ENCODE measurements at places on chromosomes 2 and 18.

- DNase-seq = no peak
These were observed 66.3 kb upstream of the GATA6 start for GRCh38 chr18:22102953-22103646.

DNA sequence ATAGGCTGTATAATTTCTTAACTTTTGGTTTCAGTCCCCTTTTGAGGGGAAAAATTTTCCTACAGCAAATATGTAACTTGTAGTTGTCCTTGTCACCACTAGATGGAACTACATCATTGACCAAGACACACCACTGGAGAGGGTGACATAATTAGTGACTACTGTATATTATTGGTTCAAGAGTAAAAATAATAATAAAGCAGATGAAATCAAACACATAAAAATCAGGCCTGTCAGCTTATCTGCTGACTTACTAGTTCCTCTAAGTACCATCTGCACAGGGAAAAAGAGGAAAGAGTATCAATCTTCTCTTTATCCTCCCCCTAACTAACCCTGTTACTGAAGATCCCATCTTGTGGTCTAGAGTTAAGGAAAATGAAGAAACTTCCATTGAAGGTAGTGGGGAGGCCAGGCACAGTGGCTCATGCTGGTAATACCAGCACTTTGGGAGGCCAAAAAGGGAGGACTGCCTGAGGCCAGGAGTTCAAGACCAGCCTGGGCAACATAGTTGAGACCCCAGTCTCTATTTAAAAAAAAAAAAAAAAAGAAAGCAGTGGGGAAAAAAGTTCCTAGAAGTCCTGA, 29.6 kb upstream of the ENOSF1 start:
- peak; percentile 37 for DNase-seq

DNA sequence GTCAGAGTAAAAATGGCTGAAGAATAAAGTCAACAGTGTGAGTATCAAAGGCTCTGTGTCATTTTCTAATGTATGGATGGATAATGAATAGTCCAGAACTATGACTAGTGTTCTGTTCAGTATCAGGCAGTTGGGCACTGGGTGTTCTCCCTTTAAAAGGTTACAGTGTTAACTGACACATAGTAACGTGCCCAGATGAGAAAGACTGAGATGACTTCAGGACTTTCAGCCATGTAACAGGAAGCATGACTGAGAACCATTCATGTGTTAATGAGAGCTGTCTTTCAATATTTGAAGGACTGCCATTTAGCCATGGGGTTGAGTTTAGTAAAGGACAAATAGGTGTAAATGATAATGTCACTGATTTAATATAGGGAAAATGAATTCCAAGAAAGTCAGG, 187.1 kb downstream of the GULP1 start:
- DNase-seq = peak; percentile 77

DNA sequence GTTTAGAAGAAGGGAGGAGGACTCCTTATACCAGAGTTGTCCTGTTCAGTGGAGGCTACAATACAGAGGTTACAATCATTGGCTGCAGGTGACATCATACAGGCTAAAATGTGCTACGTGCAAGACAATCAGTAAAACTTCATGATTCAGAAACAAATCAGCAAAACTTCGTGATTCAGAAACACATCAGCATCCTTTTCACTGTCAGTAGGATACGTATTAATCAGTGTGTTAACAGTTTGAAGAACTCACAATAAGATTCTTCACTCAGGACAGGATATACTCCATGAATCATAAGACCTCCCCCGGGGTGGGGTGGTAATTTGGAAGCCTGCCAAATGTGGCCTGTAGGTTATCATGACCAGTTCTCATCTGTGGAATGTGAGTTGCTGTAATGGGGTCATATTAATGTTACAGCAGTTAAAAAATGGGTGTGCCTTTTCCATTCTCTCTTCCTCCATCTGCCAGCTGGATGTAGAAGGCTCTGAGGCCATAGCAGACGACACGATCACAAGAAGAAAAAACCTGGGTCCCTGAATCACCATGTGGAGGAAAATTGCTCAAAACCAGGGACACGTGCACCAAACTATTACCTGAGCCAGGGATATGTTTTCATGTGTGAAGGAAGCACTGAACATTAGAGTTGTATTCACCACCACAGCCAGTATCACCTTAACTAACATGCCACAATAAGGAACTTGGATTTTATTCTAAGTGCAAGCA, 134.8 kb upstream of the CREB1 start:
- peak; percentile 85 for DNase-seq

- no peak for DNase-seq
These were observed 73.2 kb downstream of the ASB1 start for GRCh38 chr2:238499731-238500580.

DNA sequence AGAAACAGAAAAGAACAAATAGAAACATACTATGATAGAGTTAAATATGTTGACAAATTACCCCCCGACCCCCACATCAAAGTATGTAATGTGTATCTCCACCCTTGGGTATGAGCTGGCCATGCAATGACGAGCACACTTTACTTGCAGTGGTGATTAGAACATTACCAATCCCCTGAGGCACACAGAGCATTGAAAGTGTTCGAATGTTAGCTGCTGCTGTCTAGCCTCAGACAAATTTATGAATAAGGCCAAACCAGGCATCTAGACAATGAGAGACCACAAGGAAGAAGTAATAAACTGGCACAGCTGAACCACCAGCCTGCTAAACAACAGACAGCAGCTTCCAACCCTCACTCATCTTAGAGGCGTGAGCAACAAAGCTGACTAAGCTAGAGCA, 380.5 kb downstream of the DSEL start:
- peak; percentile 84 for DNase-seq

DNA sequence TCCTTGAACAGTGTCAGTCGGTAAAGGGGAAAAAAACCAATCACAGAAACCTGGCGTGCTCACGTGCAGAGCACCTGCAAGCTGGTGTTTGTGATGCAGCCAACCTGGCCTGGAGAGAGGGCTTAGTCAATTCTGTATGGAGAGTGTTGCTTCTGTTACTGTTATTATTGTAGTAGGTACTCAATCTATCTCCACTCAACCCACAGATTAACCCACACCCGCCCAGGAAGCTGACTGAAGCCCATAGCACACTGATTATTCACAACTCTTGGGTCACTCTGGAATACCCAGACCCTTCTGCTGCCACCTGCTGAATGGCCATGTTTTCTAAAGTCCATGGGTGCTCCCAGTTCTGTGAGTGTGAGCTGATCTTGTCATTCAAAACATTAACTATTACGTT, 53.9 kb downstream of the TNFRSF11A start:
- no peak for DNase-seq

GRCh38 chr2:28346587-28346986, 46.1 kb upstream of the FOSL2 start:
- DNase-seq = no peak

- DNase-seq = no peak
These were observed 544 bp downstream of the EVA1A start for GRCh38 chr2:75560022-75560767.

- no peak for DNase-seq
These were observed 62.0 kb downstream of the REEP1 start for GRCh38 chr2:86275384-86275799.

- DNase-seq = no peak
These were observed 108.1 kb upstream of the SIX3 start for GRCh38 chr2:44833171-44834069.

DNA sequence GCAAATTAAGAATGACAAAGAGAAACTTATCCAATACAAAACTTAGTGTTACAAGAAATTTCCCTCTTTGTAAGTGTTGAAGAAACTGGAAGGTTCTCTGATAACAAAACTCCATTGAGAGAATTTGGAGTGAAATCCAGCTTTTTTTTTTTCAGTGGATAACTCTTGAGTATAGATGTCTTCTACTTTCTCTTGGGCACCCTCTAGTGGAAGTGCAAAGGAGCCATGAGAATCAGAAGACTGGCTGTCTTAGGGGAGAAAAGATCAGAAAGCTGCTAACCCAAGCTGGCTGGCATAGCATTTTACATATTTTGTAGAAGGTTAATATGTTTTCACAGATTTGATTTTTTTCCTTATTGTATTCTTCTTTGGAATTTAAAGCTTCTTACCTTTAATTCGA, 138.8 kb upstream of the SATB2 start:
- peak; percentile 39 for DNase-seq

DNA sequence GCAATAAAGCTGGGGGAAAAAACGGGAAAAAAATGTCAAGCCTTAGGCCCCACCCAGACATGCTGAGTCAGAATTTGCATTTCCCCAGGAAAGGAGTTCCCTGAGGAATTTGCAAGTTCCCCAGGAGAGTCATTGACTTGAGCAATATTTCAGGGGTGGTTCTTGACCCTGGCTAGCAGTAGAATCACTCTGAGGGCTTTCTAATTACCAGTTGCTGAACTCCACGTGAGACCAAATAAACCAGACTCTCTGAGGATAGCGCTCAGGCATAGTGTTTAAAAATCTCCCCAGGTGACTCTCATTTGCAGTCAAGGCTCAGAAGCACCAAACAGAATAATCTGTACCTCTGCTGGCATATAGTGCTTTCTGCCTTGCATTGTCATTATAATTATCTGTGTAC, 48.7 kb downstream of the C1QL2 start:
- DNase-seq = no peak

DNA sequence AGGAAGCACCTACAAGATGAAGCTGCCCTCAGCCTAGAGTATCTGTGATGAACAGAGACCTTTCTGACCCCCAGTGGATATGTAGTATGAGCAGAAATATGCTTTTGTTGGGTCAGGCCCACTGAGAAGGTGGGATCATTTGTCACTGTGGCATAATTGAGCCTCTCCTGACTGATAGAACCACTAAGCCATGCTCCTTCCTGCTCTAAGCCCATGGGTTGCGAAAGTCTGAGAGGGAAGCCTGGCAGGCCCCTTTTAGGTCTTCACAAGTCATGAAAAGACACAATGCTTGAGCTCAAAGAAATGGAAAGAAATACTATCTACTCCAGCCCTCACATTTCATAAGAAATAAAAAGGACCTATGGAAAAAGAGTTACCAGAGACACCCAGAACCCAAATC, 127.7 kb downstream of the TNS1 start:
- DNase-seq = no peak

GRCh38 chr2:232113821-232114220, 152.3 kb downstream of the DIS3L2 start:
- DNase-seq = no peak

- DNase-seq = peak; percentile 24
These were observed 302.4 kb downstream of the STK39 start for GRCh38 chr2:167944825-167945659.

- DNase-seq = no peak
These were observed 416.2 kb upstream of the ID2 start for GRCh38 chr2:8265476-8266226.

- peak; percentile 100 for DNase-seq
These were observed 172.8 kb upstream of the RBMS1 start for GRCh38 chr2:160666154-160667060.

DNA sequence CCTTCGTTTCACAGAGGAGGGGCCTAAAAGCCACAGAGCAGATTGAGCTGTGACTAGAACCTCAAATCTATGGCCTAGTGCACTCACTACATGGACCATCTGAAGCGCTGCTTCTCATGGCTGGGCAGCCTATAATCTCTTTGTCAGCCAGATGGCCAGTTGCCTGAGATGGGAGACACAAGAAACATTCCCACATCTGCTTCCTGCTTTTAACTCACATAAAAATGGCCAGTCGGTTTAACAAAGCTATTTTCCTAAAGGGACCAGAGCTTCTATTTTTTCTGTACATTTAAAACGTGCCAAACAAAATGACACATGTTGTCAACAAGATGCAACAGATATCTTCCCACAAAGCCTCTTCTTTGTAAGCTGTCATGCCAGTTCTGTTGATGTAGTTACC, 173.8 kb downstream of the GFPT1 start:
- DNase-seq = no peak

- no peak for DNase-seq
These were observed 253.2 kb upstream of the RAB12 start for GRCh38 chr18:8356001-8356400.

GRCh38 chr18:76958692-76959341, 136.5 kb downstream of the ZNF236 start:
- no peak for DNase-seq

- DNase-seq = no peak
These were observed 1.7 kb downstream of the IL1RL1 start for GRCh38 chr2:102313025-102313424.

DNA sequence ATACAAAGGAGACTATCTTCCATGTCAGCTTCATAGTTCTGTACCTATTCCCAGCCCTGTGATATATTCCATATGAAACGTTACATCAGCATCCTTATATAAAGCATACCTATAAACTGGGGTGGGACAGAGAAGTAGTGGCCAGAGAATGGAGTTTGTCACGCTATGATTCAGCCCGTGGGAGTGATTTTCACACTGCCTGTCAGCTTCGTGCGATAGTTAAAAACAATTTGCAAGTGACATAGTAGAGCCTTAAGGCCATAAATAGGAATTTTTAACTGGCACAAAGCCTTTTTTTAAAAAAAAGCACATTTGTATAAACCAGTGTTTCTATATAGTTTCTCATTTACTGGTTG, 30.2 kb downstream of the PKP4 start:
- DNase-seq = no peak

- DNase-seq = no peak
These were observed 13.1 kb downstream of the PID1 start for GRCh38 chr2:229257985-229258384.

DNA sequence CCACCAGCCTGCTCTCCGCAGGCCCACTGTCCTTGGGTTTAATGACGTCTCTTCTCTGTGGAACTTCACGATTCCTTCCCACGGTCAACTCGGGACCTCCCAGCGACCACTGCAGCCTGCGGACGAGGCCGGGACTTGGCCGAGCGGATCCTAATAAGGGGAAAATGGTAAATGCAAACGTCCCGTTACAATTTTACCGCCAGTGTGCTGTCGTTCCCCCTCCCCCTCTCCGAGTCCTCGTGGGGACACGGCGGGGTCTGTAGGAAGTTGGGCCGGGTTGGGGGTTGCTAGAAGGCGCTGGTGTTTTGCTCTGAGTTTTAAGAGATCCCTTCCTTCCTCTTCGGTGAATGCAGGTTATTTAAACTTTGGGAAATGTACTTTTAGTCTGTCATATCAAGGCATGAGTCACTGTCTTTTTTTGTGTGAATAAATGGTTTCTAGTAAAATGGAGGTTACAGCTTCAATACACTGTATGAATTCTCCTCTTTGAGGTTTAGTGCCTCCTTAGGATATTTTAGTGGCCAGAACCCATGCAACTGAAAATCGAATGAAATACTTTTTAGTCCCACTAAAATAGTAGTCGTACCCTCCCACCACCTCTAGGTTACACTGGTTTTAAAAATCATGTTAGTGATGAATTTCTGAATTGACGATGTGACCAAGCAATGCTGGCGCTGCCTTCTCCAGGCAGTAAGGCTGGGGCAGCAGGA, 2.3 kb downstream of the HOXD11 start:
- DNase-seq = no peak

GRCh38 chr2:168198476-168199207, 48.8 kb downstream of the STK39 start:
- no peak for DNase-seq

DNA sequence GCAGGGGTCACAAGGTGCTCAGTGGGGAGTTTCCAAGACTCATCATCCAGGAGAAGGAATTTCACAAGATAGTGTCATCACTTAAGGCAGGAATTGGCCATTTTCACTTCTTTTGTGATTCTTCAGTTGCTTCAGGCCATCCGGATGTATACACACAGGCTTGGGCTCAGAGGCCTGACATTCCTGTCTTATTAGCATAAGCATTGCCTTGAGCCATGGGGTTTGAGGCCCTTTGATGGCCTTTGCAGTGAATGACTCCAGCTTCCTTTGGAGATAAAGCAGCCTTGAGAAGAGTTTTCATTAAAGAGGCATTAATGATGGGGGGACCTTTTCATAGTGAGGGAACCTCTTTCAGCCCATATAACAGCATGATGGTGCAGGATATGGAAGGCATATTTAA, 366.0 kb upstream of the CNTNAP5 start:
- no peak for DNase-seq

GRCh38 chr2:128372621-128373341, 54.1 kb upstream of the HS6ST1 start:
- no peak for DNase-seq

GRCh38 chr2:43685357-43685756, 9.1 kb upstream of the C1GALT1C1L start:
- DNase-seq = no peak

All from foreskin melanocyte (primary cell).